NCI-H2029 treated with DMSO at 0.1 percent for 48 hours (cell line): ENCODE measurements at places on chromosomes 3 and 15.

DNA sequence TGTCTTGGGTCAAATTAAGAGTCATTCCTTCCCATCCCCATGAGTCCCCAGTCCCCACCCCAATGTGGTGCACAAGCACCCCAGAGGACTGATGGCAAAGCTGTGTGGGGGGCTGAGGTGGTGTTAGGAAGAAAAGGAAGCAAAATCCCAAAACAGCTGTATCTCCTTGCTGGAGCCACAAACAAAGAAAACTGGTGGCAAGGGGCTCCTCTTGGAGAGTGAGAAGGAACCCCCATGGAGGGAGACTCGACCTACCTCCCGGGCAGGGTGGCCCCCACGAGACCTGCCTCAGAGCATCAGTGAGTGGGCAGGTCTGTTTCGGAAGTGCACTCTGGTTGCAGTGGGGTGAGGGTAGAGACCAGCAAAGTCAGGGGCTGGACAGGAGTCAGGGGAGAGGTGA lies 29.2 kb downstream of the PRR23E start:
- DNase-seq, result no peak

- DNase-seq, result no peak
These were observed 49.5 kb upstream of the MCF2L2 start for GRCh38 chr3:183477801-183478456.

DNA sequence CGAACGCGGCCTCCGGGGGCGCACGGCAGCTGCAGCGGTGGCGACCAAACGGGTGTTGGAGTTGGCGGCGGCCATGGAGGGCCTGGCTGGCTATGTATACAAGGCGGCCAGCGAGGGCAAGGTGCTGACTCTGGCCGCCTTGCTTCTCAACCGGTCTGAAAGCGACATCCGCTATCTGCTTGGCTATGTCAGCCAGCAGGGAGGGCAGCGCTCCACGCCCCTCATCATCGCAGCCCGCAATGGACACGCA lies 725 bp downstream of the FEM1B start:
- no peak for DNase-seq

DNA sequence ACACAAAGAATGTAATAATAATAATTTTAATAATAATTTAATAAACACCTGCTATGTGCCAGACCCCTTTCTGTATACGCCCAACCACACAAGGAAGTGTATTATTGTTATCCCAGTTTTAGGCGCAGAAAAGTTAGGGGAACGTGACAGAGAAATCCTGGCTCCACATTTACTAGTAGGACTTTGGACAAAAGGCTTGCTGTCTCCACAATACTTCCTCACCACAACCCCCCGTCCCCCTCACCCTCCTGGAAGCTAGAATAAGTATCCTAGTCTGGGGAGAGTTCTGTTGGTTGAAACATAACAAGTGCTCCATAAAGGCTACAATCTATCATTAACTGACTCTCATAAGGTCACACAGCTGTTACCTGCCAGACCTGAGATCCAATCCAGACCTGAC lies 488 bp upstream of the IL17RD start:
- no peak for DNase-seq

DNA sequence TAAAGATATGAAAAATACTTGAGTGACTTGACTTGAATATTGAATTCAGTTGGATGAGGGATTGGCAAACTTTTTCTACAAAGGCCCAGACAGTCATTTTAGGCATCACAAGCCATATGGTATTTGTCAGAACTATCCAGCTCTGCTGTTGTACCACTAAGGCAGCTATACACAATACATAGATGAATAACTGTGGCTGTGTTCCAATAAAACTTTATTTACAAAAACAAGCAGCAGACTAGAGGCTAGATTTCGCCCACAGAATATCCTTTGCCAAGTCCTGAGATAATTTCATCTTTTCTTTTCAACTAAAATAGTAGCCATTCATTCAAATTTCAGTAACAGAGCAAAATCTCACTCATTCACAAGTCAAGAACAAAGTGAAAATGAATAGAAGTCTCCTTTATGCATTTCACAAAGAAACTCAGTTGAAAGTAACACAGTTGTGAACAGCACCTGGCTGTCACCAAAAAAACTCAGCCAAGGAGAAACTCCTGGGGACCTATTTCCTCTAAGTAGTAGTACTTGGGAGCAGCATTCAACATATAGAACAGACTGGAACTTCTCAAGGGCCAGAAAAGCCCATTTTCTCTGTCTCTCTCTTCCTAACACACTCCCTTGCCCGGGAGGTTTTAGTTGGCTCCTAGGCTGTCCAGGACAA lies 56.3 kb downstream of the OSBPL10 start:
- DNase-seq, result no peak

- DNase-seq, result peak; percentile 9
These were observed 468.8 kb upstream of the GRM7 start for GRCh38 chr3:6392123-6392522.

GRCh38 chr15:43908516-43909050 lies 81.8 kb downstream of the WDR76 start:
- no peak for DNase-seq

DNA sequence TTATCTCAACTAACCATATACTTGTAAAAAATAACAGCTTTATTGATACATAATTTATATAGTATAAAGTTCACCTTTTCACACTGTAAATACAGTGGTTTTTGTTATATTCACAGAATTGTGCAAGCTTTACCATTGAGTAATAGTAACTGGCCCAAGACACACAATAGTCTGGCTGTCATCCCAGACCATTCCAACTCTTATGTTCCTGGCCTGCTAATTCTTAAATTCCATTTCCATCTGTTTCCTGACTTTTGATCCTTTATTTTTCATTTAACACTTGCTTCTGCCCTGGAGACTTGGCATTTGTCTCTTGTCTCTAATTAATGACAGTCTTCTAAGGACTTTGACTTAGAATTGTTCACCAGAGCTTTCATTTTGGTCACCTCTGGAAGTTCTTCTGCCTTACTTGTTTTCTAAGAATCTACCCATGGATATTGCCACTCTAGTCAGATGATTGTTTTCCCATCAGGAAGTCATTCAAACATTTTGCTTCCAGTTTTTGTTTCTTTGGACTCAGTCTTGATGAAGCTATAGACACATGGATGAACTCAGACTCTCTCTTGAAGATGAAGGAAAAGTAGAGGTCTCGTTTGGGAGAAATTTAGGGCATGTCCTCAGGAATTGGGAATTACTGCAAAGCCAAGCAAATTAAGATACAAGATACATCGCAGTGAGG lies 27.2 kb upstream of the PLSCR4 start:
- no peak for DNase-seq

- DNase-seq, result no peak
These were observed 5.9 kb downstream of the ZSCAN2 start for GRCh38 chr15:84606653-84607120.

GRCh38 chr15:90046911-90047392 lies 45.8 kb downstream of the ZNF710 start:
- peak; percentile 22 for DNase-seq

- no peak for DNase-seq
These were observed 27.1 kb downstream of the EHD4 start for GRCh38 chr15:41945221-41945620.

- no peak for DNase-seq
These were observed 342.1 kb downstream of the OCA2 start for GRCh38 chr15:27757052-27757451.

- DNase-seq, result no peak
These were observed 411.3 kb downstream of the GRM7 start for GRCh38 chr3:7272203-7272602.

DNA sequence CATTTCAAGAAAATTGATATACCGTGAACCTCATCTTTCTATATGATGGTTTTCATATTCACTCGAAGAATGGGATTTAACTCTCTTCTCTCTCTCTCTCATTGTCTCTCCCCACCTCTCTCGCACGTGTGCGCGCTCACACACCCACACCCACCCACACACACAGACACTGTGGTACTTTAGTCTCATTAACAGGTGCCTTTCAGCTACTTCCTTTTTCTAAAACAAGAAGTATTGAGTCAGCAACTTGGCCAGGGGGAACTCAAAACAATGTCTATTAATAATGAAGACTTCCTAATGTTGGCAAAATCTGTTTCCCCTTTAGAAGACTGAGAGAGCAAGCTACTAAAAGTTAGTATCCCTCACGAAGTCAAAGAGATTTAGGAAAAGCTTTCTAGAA lies 150.7 kb downstream of the TMCO5A start:
- DNase-seq, result no peak

- no peak for DNase-seq
These were observed 12.1 kb upstream of the PRR23E start for GRCh38 chr3:127180859-127181258.

DNA sequence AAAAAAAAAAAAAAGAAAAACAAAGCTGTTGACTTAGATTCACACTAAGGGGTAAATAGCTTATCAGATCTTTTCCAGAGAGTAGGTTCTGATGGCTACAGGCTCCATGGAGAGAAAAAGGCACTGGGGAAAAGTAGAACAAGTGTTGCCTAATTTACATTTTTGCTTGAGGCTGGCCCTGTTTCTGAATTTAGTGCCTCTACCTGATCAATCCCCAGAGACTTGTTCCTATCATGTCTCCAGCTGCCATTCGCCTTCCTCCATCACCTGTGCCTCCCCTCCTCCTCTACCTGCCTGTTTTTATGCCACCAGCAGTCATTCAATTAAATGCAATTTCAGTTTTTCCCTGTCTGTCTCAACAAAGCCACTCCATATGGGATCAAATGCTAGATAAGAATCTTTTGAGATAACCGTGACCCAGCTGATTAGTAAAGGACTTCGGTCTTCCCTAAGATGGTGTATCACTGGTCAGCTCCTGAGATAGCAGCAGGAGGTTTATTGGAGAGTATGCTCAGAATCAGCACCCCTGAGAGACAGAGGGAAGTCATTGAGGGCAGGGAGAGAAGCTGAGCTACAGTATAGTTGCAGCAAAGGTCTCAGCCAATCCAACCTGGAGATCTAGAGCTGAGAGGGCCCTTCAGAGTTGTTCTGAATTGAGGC lies 88.1 kb upstream of the GADL1 start:
- DNase-seq, result no peak

DNA sequence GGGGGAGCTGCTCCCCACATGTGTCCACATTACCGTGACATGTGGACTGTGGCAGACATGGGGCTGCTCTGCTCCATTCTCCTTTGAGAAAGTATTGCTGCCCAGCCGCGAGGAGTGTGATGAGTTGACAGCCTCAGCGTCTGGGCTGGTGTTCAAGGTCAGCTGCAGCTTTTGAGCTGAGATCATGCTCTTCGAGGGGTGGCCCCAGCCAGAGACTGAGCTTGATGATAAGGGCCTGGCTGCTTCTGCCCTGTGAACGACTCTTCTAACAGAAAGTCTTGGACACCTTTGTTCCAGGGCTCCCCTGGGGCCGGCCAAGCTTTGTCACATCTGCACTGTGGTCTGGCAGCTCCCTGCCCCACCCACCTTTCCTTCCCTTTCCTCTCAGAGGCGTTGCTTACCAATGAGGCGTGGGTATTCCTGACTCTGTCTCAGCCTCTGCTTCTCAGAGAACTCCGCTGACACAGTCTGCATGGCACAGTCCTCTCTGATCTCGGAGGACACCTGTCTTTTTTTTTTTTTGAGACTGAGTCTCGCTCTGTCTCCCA lies 86.6 kb downstream of the CHRD start:
- no peak for DNase-seq

- no peak for DNase-seq
These were observed 631 bp downstream of the UBR1 start for GRCh38 chr15:43105077-43105736.

DNA sequence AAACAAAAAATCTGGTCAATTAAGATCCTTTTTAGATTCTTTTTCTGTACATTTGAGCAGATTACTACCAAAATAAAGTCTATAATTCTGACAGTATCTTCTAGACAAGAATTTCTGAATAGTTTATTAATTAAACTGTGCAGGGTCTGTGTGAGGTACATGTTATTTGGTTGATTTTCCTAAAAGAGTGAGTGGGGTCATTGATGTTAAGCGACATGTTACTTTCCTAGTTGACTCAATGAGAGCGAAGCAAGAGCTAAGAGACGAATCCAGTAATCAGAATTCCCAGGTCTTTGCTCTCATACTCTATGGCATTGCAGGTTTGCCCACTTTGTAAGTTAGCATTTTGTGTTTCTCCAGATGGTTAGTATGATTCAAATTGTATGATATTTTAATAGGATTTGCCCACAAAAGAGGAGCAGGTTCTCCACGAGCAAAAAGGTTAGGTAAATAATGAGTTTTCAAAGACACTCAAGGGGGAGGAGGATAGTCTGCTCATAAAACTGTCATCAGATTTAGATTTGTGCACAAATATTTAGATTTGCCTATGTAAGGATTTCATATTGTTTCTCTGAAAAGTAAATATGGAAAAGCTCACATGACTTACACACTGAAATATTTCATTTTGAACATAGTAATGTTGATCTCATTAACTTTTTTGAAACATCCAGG lies 217.2 kb upstream of the CGNL1 start:
- no peak for DNase-seq

DNA sequence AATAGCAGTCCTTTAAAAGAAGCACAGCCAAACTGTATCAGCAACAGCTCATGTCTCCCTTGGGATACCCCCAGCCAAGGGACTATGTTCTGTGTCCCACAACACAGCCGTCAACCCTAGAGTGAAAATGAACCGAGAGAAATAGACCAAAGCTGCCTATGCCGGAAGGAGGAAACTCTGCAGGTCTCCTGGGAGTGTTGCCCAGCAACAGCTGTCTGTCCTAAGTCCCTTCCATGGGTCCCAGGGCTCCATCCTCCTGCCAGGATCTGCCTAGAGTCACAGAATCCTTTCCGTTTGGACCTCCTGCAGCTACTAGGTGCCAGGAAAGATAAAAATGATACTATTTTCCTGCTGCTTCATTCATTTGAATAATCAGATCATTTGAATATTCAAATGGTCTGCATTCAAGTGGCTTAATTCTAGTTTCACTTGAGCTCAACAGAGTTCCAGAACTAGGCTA lies 53.1 kb downstream of the TRANK1 start:
- no peak for DNase-seq

DNA sequence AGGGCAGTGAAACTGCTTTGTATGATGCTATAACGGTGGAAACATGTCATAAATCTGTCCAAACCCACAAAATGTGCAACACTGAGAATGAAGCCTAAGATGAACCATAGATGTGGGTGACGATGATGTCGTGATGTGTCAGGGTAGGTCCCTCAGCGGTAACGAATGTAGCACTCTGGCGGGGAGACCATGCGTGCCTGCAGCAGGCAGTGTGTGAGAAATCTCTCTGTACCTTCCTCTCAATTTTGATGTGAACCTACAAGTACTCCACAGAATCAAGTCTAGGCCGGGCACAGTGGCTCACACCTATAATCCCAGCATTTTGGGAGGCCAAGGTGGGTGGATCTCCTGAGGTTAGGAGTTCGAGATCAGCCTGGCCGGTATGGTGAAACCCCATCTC lies 268.2 kb upstream of the LYSMD4 start:
- no peak for DNase-seq

DNA sequence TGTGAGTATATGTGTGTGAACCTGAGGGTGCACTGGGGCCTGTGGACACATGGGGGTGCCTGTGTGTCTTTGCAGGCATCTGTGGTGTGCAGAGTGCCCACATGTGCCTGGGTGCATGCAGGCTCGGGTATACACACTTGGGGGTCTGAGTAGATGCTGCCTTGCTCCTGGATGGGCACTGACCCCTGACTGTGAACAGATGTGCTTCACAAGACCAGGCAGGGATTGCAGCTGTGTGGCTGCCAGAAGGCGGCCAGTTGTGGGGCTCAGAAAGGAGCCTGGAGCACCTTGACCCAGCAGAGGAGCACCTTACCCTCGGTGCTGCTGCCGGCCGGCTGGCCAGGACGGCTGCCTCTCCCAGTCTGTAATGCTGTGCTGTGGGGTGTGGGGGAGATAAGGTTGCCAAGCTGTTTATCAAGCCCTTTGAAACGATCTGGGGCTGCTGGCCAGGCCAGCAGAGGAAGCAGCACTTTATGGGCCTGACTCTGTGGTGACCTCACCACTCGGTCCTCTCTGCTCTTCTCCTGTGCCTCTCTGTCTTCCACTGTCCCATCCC lies 55.5 kb upstream of the MRPS22 start:
- DNase-seq, result no peak
